NCI-H774 (cell line): ENCODE measurements at places on chromosomes 12 and 14.

DNA sequence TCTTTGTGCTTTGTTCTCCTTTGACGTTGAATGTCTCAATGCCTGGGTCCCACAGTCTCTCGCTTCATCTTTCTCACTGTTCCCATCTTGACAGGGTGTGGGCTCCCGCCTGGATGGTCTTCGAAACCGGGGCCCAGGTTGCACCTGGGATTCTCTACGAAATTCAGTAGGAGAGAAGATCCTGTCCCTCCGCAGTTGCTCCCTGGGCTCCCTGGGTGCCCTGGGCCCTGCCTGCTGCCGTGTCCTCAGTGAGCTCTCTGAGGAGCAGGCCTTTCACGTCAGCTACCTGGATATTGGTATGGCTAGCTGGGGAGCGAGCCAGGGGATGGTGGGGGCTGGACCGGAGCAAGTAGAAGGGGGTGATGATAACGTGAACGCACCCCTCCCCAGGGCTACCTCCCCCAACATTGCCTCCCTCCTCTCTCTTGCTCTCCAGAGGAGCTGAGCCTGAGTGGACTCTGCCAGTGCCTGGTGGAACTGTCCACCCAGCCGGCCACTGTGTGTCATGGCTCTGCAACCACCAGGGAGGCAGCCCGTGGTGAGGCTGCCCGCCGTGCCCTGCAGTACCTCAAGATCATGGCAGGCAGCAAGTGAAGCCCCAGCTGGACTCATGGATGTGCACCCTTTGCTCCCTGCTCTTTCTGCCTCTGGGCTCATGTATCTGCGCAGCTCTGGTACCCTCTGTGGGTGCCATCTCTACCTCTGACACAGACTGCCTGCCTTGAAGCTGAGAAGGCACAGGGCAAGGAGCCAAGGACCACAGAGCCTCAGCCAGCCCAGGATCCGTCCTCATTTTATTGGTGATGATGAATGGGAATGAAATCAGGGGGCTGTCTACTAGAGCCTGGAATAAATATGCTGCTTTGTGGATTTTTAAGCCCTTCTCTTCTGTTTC, 1.5 kb downstream of the NPFF start:
- DNase-seq: no peak

- no peak for DNase-seq
Observed at GRCh38 chr12:92899386-92900001, 29.6 kb downstream of the EEA1 start.

- DNase-seq: no peak
Observed at GRCh38 chr12:69476276-69477017, 6.3 kb downstream of the FRS2 start.

- DNase-seq: no peak
Observed at GRCh38 chr12:119153477-119154434, 25.0 kb upstream of the HSPB8 start.

GRCh38 chr14:65057695-65058094, 44.6 kb downstream of the MAX start:
- DNase-seq: no peak

DNA sequence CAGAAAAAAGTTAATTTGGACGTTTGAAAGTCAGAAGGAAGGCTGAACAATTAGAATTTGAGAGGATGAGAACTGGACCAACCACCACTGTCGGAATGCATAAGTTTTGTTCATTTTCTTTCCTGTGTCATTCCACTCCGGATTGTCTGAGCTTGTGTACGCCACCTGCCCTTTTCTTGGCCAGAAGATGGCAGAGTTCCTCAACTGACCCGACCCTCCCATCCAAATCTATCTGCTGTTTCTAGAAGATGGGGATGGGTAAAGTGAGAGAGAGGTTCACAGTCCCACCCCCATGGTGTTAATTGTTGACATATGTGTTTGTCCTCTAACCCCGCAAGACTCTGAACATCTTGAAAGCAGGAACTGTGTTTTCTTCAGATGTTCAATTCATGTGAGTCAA, 388.0 kb downstream of the VRK1 start:
- DNase-seq: no peak
